Stromal cell of bone marrow (primary cell): ENCODE measurements at places on chromosomes 7 and 10.

DNA sequence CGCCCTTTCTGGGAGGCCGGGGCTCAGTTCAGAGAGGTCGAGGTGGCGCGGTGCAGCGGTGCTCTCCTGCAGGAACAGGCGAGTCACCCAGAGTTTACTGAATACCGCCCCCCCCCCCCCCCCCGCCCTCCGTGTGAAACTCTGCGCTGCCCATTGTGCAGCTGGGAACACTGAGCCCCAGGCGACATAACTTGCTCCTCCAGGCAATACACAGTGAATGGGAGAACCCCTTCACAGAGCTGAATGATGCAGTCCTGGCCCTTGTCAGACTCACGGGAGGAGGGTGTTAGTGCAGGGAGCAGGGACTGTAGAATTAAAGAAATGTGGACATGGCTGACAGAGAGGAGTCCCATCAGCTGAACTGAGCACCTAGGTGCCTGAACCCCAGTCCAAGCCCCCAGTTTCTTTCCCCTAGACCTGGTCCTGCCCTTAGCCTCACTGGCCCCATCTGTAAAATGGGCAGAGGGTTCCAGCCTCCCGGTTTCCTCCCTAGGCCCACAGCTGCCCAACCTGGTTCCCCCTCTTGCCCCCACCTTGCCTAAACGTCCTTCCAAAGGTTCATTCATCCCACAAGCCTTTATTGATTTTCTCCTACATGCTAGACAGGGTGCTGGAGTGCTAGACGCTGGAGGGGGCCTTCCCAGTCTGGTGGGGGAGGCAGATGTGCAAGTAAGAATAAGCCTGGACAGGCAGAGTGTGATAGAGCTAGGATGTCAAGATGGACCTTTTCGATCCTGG lies 869 bp upstream of the LOXL4 start:
- DNase-seq, result no peak

- no peak for DNase-seq
Measured at GRCh38 chr7:92697414-92697813, 107.2 kb upstream of the FAM133B start.

- DNase-seq, result no peak
Measured at GRCh38 chr7:29636009-29636351, 72.3 kb downstream of the PRR15 start.

DNA sequence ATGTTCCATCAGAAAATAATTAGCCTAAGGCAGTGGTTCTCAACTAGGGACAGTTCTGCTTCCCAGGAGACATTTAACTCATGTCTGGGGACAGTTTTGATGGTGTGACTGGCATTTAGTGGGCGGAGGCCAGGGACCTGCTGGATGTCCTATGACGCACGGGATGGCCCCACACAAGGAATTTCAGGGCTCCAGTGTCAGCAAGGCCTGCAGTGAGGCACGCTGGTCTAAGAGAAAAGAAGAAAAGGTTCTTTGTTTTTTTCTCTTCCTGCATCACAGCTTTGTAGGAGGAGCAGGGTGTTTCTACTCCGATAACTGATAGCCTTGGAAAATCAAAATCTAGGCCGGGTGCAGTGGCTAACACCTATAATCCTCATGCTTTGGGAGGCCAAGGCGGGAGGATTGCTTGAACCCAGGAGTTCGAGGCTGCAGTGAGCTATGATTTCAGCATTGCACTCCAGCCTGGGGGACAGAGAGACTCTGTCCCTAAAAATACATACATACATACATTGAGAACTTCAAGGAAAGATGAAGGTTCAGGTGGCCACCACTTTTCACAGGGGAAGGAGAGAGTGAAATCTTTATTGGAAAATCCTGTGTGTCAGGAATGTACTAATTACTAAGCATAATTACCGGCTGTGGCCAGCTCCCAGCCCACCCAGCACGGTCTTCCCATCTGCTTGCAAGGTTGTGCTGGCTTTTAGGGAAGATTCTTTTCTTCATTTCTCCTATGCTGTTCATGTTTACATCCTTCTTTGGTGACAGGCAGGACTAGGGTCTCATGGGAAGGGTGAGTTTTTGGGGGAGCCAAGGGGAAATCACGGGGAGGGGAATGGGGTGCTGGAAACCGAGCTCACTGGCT lies 150.4 kb downstream of the ACTR3B start:
- no peak for DNase-seq

GRCh38 chr7:131115340-131115739 lies 212.3 kb upstream of the MKLN1 start:
- no peak for DNase-seq

DNA sequence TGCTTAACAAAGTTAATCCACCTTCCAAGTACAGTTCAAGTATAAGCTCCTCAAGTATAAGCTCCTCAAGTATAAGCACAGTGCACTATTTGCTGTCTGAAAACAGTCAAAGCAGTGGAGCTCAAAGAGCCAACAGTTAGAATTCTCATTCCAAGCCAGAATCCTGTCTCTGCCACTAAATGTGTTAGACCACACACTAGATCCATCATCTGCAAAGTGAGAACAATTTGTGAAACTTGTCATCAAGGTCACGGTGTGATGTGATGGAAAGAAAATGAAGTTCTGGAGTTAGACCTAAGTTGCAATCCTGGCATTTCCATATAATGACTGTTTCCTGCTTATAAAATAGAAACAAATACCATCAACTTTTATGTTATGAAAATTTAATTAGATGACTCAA lies 602.5 kb downstream of the TNS3 start:
- no peak for DNase-seq

- DNase-seq, result no peak
Measured at GRCh38 chr10:71696628-71697326, 22.8 kb downstream of the C10orf105 start.

- no peak for DNase-seq
Measured at GRCh38 chr10:21379143-21379542, 146.3 kb downstream of the SKIDA1 start.

DNA sequence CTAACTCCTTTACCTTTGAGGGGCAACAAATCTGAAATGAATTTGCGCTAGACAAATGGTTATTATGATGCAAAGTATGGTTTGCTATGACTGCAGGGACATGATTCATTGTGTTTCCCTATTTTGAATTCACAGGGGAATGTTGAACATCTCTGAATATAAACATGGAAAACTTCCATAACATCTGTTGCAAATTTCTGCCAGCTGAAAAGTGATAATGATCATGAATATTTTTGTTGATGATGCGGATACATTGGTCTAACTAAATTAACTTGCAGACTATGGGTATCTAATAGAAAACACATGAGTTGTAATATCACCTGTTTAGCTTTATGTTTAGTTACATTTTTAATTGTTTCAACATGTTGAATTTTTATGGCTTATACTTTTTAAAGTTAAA lies 1325.5 kb downstream of the REEP3 start:
- DNase-seq, result no peak

GRCh38 chr7:78134256-78134655 lies 335.7 kb downstream of the PHTF2 start:
- peak; percentile 57 for DNase-seq

DNA sequence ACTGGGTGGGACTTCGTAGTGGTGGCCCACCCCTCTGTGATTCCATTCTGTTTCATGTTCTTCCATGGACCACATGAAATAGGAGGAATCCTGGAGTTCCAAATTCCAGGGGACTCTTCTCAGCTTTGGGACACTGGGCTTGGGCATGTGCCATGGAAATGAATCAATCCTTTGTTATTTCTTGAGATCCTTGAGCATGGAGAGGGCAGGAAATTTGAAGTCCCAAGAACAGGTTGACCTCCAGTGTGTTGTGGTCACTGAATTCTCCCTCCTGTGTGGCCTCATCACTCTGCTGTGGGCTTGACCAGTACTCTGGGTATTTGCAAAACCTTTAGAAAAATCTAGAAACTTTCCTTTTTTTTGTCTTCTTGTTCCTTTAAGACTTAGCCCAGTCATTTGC lies 22.7 kb downstream of the TACR2 start:
- no peak for DNase-seq

DNA sequence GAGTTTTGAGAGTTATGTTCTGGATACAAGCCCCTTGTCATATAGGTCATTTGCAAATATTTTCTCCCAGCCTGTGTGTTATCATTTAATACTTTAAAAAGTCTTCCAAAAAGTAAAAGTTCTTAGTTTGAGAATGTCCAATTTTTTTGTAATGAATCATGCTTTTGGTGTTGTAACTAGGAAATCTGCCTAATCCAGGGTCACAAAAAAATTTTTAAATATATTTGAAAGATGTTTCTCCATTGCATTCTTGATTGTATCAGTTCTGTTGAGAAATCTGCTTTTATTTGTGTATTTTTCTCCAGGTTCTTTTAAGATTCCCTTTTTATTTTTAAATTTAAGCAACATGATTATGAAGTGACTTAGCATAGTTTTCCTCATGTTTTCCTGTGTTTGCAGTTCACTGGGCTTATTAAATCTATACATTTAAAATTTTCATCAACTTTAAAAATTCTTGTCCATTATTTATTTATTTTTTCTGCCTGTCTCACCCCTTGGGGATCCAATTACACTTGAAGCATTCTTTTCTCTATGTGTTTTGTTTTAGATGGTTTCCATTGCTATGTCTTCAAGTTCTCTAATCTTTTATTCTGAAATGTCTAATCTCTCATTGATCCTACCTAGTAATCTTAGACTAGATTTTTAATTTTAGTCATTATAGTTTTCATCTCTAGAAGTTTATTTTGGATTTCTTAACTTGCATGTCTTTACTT lies 47.0 kb downstream of the CCDC71L start:
- DNase-seq, result peak; percentile 25

GRCh38 chr7:152459724-152460251 lies 24.0 kb upstream of the KMT2C start:
- DNase-seq, result no peak

- DNase-seq, result no peak
Measured at GRCh38 chr10:64041989-64042490, 520.8 kb downstream of the REEP3 start.

- DNase-seq, result no peak
Measured at GRCh38 chr10:114815791-114816190, 5.8 kb upstream of the FHIP2A start.

DNA sequence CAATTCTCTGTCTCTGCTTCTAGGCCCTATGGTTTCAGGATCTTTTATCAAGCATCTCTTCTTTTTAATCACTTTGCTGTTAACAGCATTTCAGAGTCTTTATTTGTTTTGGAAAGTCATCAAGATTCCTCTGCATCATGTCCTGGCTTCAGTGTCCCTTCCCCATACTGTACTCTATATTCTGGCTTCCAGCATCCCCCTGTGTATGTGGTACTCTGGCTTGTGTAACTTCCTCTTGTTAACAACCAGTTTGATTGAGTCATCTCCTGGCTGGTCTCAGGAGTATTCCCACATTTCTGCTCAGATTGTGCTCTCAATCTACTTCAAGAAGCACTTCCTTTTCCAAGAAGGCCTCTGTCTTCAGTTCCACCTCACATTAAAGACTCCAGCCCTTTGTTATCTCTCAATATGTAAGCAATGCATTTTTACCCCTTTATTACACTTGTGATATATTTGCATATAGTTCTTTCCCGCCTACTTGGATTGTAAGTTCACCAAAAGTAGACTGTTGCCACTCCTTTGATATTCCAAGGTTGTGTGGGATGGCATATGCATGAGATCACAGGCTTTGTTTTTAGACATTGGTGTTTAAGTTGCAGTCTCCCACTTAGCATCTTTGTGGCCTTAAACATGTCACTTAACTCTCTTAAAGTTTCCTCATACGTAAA lies 15.1 kb upstream of the ATE1 start:
- peak; percentile 93 for DNase-seq

DNA sequence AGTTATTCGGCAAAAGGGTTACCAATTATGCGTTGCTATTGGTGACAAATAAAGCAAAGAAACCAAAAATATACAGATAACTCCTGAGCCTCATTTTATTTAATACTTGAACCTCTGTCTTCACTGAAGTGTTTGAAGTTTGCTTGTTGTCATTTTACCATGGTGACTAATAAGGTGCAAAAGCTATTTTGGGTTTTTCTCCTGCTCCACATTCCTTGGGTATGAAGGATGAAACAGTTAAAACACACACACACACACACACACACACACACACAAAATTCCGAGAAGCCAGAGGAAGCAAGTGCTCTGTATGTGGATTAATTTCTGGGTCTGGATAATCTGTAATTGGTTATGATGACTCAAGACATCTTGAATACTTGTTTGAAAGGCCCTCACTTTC lies 246.5 kb downstream of the COBL start:
- DNase-seq, result no peak

GRCh38 chr10:34815185-34816084 lies at the start of gene PARD3:
Gene PARD3 (minus strand): TSS chr10:34815296. CDS start chr10:34814995, 301 bp downstream.
- DNase-seq, result no peak

DNA sequence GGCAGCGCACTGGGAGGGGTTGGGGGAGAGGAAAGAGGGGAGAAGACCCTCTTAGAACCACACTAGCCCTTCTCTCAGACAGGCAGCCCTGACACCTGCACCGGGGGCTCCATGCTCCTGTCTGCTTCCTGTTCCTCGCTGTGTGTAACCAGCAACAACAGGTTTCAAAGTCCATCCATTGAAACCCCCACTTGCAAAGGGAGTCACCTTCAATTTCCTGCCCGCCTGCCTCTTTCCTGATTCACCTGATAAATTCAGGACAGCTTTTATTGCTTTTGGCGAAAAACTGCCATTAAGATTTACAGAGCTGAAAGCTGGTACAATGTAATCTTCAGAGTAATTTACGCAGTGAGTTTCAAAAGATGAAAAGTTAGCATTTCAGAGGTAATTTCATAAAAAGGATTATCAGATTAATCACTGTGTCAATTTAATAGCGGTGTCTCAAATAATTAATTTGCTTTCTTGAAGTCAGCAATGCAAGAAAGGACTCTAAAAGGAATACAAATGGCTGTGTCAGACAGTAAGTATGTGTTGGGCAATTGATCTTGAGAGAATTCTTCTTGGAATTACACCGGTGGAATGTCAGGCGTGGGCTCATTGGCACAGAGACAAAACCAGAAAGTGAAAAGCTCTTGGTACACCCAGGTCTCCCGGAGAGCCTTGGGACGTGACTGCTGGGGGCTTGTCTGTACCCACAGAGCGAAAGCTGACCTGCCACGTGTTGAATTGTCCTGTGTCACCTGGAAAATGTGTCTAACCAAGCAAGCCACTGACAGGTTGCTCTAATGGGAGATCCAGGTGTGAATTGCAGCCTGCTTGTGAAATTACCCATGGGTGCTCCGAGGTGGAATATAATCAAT lies 60.7 kb downstream of the TMEM209 start:
- no peak for DNase-seq

- DNase-seq, result no peak
Measured at GRCh38 chr10:7102557-7103349, 308.1 kb downstream of the SFMBT2 start.

DNA sequence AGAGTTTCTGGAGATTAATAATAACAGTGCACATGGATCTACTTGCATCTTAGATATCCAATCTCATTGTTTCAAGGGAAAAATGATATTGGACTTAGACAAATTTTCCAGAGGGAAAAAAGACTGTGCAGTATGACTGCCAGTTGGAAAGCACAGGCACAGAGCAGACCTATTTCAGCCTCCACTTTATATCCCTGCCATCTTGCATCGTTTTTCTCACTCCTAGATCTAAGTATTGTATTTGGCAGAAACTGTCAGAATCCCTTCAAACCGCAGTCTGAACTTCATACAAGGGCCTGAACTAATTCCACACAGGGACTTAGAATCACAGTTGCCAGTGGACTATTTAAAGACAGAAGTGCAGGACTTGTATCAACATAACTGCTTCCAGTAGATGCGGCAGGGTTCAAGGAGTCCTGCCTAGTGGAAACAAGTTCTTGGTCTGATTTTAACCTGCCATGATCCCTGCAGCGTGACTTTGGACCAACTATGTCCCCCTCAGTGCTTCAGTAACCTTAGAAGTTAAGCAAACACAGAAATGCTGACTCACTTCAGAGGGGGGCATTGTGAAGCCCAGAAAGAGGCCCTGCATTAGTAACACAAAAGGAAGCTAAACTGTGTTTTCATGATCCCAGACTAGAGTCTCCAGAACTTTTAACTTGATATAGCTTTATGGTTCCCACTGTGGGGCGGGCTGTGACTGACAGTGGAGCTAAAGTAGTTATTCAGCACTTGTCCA lies 95.7 kb upstream of the PALS2 start:
- peak; percentile 93 for DNase-seq

GRCh38 chr7:108570146-108570755 lies 577 bp downstream of the DNAJB9 start:
- no peak for DNase-seq
